Mesendoderm (in vitro differentiated cells): ENCODE measurements at places on chromosomes 2 and 18.

GRCh38 chr2:209424199-209424701 is 403 bp downstream of the MAP2 start:
- peak overlapping the region; percentile 33 for H3K4me3 ChIP-seq
- no peaks in the 10 kb centered on the region for H3K4me1 ChIP-seq
- DNase-seq, result peak; percentile 57
- H3K27me3 ChIP-seq, result no peaks in the 10 kb centered on the region
- H3K27ac ChIP-seq, result no peak overlapping the region

- no peak overlapping the region for H3K27ac ChIP-seq
- H3K4me1 ChIP-seq, result no peaks in the 10 kb centered on the region
- H3K36me3 ChIP-seq, result no peaks in the 10 kb centered on the region
- no peak for DNase-seq
Observed at GRCh38 chr2:47636596-47637264, 146.2 kb upstream of the MSH6 start.

DNA sequence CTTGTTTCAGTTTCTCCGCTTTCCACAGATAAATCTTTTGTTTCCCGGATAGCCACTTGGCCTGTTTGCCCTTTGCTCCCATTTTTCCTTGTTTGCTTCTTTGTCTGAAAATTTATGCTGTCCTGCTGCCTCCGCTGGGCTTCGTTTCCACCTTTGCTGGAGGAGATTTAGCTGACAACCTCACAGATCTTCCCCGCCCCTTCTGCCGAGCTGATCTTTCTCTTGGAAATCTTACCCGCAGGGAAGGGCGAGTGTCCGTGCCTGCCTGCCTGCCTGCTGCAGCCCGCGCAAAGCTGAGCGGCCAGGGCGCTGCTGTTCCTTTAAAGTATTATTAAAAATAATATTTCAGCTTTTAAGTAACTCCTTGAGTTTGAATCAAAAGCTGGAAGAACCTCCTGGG is 1.4 kb upstream of the XRCC5 start:
- no peaks in the 10 kb centered on the region for H3K27me3 ChIP-seq
- peaks cover 5% of the 10 kb centered on the region for H3K4me1 ChIP-seq
- no peak overlapping the region for H3K27ac ChIP-seq
- H3K4me3 ChIP-seq, result no peak overlapping the region

- no peaks in the 10 kb centered on the region for H3K4me1 ChIP-seq
- no peak overlapping the region for H3K4me3 ChIP-seq
- H3K27ac ChIP-seq, result no peak overlapping the region
Observed at GRCh38 chr18:58367425-58368140, 261.3 kb downstream of the ALPK2 start.

DNA sequence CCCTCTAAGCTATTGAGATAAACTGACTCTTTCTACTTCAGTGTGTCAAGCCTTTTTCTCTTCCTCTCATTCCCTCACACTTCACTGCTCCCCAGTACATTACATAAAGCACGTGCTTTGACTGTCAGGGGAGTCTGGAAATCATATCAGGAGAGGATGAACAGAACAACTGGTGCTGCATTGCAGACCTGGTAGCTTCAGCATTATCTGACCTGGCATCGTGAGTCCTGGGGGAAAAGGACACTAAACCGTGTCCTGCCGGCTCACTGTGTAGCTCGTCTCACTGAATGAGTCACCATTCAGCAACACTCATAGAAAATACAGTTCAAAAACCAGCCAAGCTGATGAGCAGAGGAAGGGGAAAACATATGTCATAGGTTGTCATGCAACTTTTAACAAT is 108.5 kb upstream of the UNC80 start:
- no peak overlapping the region for H3K27ac ChIP-seq
- no peaks in the 10 kb centered on the region for H3K27me3 ChIP-seq
- no peaks in the 10 kb centered on the region for H3K4me1 ChIP-seq

DNA sequence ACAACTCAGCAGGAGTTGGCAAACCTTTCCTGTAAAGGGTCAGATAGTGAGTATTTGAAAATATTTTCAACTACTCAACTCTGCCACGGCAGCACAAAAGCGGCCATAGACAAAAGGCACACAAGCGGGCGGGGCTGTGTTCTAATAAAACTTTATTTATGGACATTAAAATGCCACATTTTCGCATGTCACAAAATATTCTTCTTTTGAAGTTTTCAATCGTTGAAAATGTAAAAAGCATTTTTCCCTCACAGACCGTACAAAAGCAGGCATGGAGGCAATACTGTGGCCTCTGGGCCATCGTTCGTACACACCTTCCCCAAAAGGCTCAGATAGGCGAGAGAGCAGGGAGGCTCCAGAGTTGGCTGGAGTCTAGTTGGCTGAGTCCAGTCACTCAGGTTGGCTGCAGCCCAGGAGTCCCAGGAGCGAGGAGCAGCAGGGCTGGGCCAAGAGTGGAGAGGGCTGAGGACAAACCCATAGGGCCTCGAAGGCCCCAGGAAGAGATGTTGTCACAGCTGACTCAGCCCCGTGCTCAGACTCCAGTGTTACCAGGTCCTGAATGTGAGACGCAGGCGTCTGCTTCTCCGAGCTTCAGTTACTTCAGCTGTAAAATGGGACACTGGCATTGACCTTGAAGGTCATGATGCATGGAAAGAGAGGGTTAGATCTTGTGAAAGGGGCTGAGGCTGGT is 42.5 kb downstream of the SDC1 start:
- H3K4me3 ChIP-seq, result no peak overlapping the region
- no peaks in the 10 kb centered on the region for H3K27me3 ChIP-seq
- H3K4me1 ChIP-seq, result peaks cover 2% of the 10 kb centered on the region
- DNase-seq, result no peak
- H3K27ac ChIP-seq, result no peak overlapping the region
- H3K36me3 ChIP-seq, result no peaks in the 10 kb centered on the region

DNA sequence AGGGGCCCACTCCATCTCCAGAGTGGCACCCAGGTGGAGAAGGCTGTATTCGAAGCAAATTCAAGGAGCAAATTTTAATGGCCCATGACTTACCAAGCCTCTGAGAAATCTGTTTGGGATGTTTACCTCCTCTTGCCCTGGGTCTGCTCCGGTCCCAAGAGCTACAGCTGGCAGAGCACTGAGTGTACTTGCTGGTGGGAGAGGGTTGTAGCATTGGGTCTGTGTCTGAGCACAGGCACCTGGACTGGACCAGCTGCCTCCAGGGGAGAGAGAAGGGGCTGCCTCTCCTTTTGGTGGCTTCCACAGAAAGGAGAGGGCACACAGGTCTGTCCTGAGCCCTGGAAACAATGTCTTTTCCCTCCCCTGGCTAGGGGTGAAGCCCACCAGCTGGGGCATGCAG is 9.8 kb downstream of the EN1 start:
- H3K36me3 ChIP-seq, result no peaks in the 10 kb centered on the region
- H3K4me3 ChIP-seq, result no peak overlapping the region

DNA sequence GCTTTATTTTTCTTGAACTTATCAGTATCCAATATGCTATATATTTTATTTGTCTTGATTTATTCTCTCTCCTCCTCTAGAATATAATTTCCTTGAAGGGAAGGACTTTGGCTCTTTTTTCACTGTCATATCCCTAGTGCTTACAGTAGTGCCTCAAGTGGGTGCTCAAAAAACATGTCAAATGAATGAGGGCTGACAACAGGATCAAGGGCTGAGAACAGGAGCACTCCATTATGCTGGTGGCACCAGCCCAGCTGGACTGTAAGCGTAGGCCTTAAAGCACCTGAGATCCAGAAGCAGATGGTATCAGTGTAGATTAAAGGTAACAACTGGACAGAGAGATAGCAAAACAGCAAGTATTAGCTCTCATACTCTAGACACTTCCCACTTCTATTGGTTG is 46.3 kb downstream of the PMS1 start:
- H3K27ac ChIP-seq, result no peak overlapping the region
- peaks cover 4% of the 10 kb centered on the region for H3K4me1 ChIP-seq
- no peaks in the 10 kb centered on the region for H3K27me3 ChIP-seq
- no peak overlapping the region for H3K4me3 ChIP-seq
- no peaks in the 10 kb centered on the region for H3K36me3 ChIP-seq

- peaks cover 2% of the 10 kb centered on the region for H3K4me1 ChIP-seq
- no peak for DNase-seq
- H3K27me3 ChIP-seq, result no peaks in the 10 kb centered on the region
- H3K36me3 ChIP-seq, result no peaks in the 10 kb centered on the region
- no peak overlapping the region for H3K27ac ChIP-seq
Observed at GRCh38 chr2:234887195-234887594, 64.6 kb upstream of the SH3BP4 start.

DNA sequence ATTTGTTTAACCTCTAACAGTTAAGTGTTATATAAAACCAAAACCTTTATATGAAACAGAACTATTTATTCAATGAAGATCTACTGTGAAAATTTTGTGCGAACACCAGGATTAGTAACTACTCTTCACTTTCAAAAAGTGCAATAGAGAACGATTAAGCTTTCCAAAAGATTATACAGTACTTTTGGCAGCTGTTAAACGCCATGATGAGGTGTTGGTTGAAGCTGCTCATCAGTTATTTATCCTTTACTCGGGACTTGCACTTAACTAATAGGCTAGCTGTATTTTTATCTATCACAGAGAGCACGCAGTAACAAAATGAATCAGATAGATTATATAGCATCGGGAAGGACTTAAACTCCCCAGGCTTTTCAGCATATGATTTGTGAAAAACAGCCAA is 113.6 kb downstream of the GCA start:
- no peaks in the 10 kb centered on the region for H3K36me3 ChIP-seq
- no peaks in the 10 kb centered on the region for H3K27me3 ChIP-seq
- DNase-seq, result no peak
- no peaks in the 10 kb centered on the region for H3K4me1 ChIP-seq
- H3K4me3 ChIP-seq, result no peak overlapping the region

GRCh38 chr2:382728-383022 is 94.8 kb upstream of the ALKAL2 start:
- no peaks in the 10 kb centered on the region for H3K4me1 ChIP-seq
- H3K27ac ChIP-seq, result no peak overlapping the region
- H3K4me3 ChIP-seq, result no peak overlapping the region
- no peaks in the 10 kb centered on the region for H3K27me3 ChIP-seq
- DNase-seq, result no peak
- no peaks in the 10 kb centered on the region for H3K36me3 ChIP-seq

- no peak overlapping the region for H3K4me3 ChIP-seq
- DNase-seq, result no peak
- no peaks in the 10 kb centered on the region for H3K4me1 ChIP-seq
- H3K27me3 ChIP-seq, result no peaks in the 10 kb centered on the region
Observed at GRCh38 chr2:25091265-25091664, 49.4 kb downstream of the EFR3B start.

GRCh38 chr2:220334210-220334609 is 706.8 kb downstream of the SLC4A3 start:
- DNase-seq, result no peak
- no peak overlapping the region for H3K27ac ChIP-seq
- H3K36me3 ChIP-seq, result no peaks in the 10 kb centered on the region
- no peaks in the 10 kb centered on the region for H3K4me1 ChIP-seq
- no peak overlapping the region for H3K4me3 ChIP-seq
- no peaks in the 10 kb centered on the region for H3K27me3 ChIP-seq

GRCh38 chr2:216653931-216654365 is 20.7 kb downstream of the IGFBP2 start:
- no peaks in the 10 kb centered on the region for H3K27me3 ChIP-seq
- DNase-seq, result no peak
- no peak overlapping the region for H3K27ac ChIP-seq
- no peaks in the 10 kb centered on the region for H3K36me3 ChIP-seq
- no peaks in the 10 kb centered on the region for H3K4me1 ChIP-seq
- H3K4me3 ChIP-seq, result no peak overlapping the region

GRCh38 chr2:134675314-134675713 is 43.5 kb downstream of the TMEM163 start:
- H3K36me3 ChIP-seq, result no peaks in the 10 kb centered on the region
- H3K4me3 ChIP-seq, result no peak overlapping the region
- DNase-seq, result no peak
- no peaks in the 10 kb centered on the region for H3K4me1 ChIP-seq

DNA sequence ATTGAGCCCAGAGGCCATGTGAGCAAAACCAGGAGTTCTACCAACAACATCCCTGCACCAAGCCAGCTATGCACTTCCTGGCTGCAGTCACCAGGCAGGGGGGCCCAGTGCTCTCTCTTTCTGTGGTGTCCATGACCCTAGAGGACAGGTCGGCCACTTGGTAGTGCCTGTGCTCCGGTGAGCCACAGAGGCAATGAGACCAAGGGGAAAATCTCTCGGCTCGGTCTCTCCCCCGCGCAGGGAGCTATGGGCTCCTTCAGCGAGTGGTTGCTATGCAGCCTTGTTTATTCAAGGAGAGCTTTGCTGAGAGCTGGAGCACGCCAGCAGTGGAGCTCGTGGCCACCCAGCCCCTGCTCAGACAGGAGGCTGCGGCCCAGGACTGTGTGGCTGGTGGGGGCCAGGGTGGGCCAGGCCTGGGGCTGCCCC is at the start of gene TOGARAM2:
Gene TOGARAM2 (plus strand): TSS at position 283 of the 426 bp plus-strand sequence. CDS start 13,537 bp downstream, outside the sequence.
- no peak within 1 kb of the TSS for H3K4me3 ChIP-seq
- no peaks in the 10 kb centered on the region for H3K36me3 ChIP-seq
- no peak for DNase-seq

DNA sequence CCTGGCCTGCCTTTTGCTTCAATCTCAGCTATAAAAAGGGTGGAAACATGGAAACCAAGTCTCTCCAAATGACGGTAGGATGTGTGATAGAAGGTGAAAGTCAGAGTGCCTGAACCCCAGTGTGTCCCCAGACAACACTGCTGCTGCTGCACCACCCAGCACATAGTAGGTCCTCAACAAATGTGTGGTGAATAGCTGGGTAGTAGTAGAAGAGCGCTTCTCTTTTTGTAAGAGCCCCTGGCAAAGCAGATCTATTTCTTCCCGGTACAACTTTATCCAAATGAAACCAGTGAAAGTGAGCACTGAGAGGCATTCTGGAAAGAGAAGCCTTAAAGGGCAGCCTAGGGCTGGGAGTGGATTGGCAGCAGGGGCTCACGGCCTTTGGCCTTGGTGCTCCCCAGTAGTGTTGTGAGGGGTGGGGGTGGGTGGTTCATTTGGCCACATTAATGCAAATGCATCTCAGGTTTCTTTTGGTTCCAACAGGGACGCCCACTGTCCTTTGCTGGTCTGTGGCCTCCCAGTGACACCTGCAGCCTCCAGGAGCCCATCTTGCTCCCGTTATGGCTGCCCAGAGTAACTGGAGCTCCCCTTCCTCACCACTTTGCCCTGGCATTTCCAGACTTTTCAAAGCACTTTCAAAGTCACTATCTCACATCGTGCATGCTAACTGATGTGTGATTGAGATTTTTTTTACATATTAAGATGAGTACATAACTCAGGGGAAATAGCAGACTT is 304.3 kb upstream of the EPAS1 start:
- no peak for DNase-seq
- H3K4me3 ChIP-seq, result no peak overlapping the region
- no peaks in the 10 kb centered on the region for H3K27me3 ChIP-seq
- no peaks in the 10 kb centered on the region for H3K36me3 ChIP-seq
